H9 (cell line): ENCODE measurements at places on chromosomes 4 and X. TPM values are rescaled to one million over a fixed set of nuclear protein-coding genes. Genes with fewer than 3 reads are reported as not detected.

DNA sequence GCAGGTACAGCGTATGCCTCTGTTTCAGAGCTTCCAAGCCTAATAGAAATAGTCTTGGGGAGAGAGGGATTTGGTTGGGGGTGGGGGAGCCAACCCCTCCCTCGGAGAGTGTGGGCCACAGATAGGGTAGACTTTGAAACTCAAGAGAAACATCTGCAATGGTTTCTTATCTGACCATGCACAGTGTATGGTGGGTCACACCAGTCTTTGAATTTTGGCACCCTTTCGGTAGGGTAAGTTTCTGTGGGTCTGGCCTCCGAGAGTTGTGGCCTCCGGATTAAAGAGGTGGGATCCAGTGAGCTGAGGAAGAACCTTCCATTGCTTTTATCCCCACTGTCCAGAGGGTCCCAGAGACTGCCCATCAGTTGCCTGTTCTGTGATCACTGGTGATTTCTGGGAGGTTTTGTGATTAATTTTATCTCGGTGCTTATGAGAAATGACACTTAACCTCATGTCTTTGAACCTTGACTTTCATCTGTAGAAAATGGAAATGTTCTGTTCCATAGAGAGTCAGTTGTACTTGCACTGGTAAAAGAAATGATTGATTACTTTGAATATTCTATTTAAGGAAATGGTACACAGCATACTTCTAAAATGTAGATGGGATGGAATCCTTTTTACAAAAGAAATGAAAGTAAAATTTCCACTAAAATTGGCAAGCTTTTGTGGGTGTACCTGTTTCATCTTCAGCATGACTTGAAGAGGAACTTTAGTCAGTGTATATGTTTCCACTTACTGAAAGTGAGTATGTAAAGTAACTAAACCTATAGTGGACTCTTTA lies 62.7 kb downstream of the TMEM131L start:
- DNase-seq: no peak

The MFSD8 gene
- 24.0 and 24.8 TPM in 2 replicates for total RNA-seq

GRCh38 chr4:75244325-75244724 lies 269.9 kb downstream of the RCHY1 start:
- no peak for DNase-seq

GRCh38 chrX:65607070-65607742 lies 60.2 kb upstream of the MSN start:
- DNase-seq: no peak

DNA sequence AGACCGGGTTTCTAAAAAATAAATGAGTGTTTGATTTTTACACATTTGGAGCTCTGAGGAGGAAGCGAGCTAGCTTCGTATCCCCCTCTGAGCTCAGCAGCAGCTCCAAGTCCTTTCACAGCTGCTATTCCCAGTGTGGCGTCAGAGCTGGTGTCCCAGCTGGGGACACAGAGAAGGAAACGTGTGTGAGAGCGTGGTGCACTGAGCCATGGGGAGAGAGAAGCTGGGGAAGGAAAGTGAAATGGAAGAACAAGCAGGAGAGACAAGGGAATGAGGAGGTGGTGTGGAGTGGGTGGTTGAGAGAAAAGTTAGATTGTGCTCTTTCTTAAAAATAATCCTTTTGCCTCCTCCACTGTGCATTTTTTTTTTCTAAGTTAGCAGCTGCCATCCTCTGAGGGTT lies 79.5 kb upstream of the SLC4A4 start:
- no peak for DNase-seq

- no peak for DNase-seq
Measured at GRCh38 chrX:30521440-30522182, 56.0 kb downstream of the TASL start.

The PCDH7 gene
- total RNA-seq: 16.8 and 18.0 TPM in 2 replicates

The PRR32 gene
- total RNA-seq: not detected in 2 replicates

DNA sequence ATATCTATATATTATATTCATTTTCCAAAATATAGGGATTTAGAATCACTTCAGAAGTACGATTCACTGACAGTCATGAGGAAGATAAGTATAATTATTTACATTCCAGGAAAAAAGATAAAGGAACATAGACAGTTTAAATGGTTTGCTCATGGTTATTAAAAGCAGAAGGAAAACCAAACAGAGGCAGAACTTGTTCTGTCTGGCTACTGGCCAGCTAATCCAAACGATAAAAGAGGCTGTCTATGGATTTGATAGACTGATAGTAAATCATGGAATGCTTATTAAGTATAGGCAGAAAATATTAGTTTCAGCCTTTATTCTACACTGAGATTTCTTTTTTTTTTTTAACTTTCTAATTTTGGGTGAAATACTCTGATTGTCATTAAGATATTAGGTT lies 50.2 kb downstream of the RPGR start:
- no peak for DNase-seq

DNA sequence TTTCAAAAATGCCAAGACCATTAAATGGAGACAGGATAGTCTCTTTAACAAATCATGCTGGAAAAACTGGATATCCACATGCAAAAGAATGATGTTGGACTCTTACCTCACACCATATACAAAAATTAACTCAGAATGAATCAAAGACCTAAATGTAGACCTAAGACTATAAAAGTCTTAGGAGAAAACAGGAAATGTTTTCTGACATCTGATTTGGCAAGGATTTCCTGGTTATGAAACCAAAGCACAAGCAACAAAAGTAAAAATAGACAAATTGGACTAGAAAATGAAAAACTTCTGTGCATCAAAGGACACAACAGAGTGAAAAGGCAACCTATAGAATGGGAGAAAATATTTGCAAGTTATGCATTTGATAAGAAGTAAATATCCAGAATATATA lies 37.6 kb downstream of the ARFIP1 start:
- DNase-seq: no peak

DNA sequence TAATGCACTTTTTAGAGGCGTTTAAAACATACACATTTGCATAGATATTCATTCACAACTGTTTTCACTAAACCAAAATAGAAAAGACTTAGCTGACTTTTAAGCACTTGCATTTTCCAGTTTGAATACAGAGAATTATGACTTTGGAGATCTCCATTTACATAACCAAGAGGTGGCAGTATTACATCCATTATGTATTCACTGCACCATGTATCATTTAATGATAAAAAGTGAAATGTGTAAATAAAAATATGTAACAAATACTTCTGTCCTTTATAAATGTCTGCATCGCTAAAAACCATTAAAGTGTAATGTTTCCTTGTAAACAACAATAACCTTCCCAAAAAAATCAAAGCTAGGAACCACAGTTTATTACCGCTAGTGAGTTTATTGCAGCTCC lies 413.2 kb downstream of the FGF13 start:
- DNase-seq: no peak

- DNase-seq: no peak
Measured at GRCh38 chr4:133156096-133156495, 7.0 kb downstream of the PCDH10 start.

DNA sequence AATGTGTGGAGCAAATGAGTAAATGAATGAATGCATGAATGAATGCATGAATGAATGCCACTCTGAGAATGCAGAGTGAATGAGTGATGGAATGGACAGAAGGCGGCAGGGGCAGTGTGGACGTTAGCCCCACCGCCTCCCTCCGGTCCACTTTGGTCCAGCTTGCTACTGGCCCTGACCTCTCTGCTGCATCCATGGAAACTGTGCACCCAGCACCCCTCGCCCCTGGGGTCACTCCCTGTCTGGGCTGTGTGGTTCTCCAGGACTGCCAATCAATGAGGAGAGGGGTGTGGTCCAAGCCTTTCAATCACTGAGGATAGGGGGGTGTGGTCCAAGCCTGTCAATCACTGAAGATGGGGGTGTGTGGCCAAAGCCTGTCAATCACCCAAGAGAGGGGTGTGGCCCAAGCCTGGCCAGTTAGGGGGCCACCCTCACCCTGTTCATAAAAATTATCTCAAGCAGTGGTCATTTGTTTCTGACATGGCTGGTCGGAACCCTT lies 39.2 kb upstream of the ASMTL start:
- peak; percentile 77 for DNase-seq

DNA sequence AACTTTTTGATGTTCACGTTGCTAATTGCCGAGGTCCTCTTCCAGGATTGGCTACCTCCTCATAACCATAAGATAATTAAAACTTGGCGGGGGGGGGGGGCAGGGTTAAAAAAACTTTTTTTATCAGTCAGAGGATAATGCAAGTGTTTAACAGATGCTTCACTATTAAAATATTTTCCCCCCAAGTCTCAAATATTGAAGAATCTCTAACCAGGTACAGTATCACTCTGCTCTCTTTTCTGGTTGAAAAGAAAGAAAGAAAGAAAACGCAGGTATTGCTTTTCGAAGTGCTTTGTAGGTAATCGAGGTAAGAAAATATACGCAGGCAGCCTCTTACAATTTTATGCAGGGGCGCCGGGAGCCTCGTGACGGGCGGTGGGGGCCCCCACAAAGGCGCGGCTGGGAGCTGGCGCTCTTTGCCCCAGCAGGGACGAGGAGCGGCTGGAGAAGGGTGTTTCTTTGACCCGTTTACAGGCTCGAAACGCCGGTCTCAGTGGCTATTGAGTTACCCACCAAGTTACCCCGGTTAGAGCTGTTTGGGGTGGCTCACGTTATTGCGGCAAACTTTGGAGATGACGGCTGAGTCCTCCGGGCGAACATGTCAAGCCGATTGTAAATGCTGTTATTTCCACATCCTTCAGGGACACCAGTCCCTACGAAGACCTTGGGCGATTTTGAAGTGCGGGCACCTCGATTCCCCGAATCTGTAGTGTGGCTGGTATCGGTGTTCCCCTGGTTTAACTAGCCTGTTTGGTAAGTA lies 477 bp upstream of the HAND2 start:
- no peak for DNase-seq

DNA sequence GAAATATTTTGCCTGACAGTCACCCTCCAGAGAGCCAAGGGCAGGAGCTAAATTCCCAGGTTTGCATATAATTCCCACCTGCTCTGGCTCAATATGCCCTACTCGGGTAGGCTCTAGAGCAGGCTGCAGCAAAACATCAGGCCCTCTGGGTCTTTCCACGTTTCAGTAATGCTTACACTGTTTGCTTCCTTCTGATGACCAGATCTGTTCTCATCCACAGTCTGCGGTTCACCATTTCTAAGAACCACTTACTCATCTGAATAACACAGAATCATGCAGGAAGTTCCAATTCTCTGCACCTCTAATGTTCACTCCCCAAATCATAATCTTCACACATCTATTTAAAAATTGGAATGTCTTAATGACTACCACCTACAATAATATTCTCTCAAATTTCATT lies 141.4 kb downstream of the PPP3CA start:
- no peak for DNase-seq

DNA sequence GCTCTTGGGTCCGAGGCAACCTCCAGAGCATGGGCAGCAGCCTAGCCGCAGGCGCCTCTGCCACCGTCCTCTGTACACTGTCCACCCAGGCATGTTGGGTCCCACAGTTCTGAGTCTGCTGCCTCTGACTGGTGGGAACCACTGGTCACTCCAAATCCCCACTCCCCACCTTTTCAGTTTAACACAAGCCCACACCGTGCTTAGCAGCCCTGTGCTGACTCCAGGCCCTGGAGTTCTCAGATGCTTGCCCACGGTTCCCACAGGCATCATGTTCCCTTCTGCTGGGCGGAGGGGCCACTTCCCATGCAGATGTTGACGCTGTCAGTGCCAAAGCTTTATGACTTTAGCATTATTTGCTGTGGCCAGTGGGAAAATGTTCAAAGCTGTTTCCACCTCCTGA lies 104.5 kb downstream of the SCD5 start:
- no peak for DNase-seq

The XAGE2 gene
- total RNA-seq: not detected in 2 replicates

The ARMCX6 gene
- total RNA-seq: 47.8 and 48.6 TPM in 2 replicates

DNA sequence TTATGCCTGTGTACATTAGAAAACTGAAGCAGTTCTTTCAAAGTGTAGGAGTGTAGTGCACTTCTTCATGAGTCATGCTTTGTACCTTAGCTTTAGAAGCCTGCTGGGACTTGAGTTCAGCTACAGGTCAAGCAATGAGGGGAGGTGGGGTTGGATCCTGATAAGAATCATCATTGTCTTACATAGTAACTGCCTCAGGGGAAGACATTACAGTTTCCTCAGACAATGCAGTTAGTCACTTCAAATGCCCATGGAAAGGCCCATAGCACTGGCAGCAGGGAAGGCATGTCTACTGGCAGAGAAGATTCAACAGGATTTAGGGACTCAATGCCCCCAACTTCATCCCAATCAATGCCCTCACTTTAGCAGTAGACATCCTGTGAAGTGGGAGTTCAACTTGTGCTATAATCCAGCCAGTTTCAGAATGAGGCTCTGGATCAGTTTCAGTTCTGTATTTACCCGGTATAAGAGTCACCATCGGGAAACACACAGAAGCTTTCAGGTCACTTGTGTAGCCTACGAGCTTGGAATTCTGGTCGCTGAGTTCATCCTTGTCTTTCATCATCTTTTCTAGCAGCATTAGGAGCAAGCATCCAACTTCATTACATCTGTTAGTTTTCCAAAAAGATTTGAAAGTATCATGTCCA lies 1216.5 kb downstream of the RAPGEF2 start:
- DNase-seq: no peak

GRCh38 chr4:168999809-169000208 lies 10.2 kb downstream of the CBR4 start:
- no peak for DNase-seq

The NSUN7 gene
- 15.6 and 15.9 TPM in 2 replicates for total RNA-seq

DNA sequence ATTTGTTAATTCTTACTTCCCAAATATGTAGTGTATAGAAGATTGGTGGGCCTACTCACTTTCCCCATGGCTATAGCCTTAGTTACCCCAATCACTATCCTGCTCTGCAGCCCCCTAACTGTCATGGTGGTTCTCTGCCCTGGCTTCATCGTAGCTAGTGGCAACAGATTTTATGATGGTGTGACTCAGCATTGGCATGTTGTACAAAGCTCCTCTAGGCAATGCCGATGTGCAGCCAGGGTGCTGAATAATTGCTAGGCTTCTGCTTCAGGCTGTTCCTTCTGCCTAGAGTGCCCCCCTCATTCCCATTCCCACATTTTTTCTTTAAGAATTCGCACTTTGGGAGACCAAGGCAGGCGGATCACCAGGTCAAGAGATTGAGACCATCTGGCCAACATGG lies 35.2 kb downstream of the AFF2 start:
- DNase-seq: no peak

- DNase-seq: no peak
Measured at GRCh38 chr4:2449051-2449450, 19.9 kb upstream of the RNF4 start.

The SPANXC gene
- total RNA-seq: not detected in 2 replicates

DNA sequence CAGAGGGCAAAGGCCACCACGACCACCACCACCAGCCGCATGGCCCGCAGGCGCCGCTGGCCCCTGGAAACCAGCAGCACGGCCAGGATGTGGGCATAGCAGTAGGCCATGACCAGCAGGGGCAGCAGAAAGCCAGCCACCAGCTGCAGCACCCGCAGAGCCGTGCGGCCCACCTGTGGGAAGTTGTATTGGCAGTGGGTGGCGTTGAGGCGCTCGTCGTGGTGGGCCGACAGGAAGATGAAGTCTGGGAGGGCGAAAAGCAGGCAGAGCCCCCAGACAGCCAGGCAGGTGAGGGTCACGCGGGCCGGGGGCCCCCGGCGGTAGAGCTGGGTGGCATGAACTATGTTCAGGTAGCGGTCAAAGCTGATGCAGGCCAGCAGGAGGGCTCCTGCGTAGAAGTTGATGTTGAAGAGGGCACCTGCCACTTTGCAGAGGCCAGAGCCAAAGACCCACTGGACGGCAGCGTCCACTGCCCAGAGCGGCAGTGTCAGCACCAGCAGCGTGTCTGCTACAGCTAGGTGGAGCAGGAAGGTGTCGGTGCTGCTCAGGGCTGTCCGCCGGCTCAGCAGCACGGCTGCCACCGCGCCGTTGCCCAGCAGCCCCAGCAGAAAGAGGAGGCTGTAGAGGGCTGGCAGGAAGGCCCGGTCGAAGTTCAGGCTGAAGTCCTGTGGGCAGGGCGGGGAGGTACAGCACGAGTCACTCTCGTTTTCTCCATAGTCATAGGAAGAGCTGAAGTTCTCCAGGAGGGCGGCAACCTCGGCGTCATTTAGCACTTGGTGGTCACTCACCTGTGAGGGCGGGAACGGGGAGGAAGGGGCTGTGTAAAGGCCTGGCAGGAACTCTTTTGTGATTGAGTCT lies 1.4 kb downstream of the CXCR3 start:
- DNase-seq: peak; percentile 39
